H7 (cell line): ENCODE measurements at places on chromosomes 2 and 18.

DNA sequence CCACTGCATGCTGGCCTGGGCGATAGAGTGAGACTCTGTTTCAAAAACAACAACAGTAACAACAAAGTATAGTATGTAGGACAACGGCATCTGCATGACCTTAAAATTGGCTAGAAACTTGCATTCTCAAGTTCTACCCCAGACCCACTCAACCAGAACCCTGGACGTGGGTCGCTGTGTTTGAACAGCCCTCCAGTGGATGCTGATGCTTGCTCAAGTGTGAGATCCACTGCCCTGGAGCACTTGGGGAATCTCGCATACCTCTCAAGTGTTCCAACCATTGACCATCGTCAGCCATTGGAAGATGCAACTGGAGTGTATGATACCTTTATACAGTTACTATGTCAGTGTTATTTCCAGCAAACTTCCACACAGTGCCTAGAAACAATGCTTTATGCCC is 435.9 kb downstream of the DCDC2C start:
- DNase-seq, result no peak

GRCh38 chr2:45888167-45888566 is 236.7 kb downstream of the PRKCE start:
- no peak for DNase-seq

- peak; percentile 60 for DNase-seq
Measured at GRCh38 chr2:238220892-238221521, 17.5 kb upstream of the ILKAP start.

- no peak for DNase-seq
Measured at GRCh38 chr2:189791338-189792042, 7.2 kb downstream of the PMS1 start.

DNA sequence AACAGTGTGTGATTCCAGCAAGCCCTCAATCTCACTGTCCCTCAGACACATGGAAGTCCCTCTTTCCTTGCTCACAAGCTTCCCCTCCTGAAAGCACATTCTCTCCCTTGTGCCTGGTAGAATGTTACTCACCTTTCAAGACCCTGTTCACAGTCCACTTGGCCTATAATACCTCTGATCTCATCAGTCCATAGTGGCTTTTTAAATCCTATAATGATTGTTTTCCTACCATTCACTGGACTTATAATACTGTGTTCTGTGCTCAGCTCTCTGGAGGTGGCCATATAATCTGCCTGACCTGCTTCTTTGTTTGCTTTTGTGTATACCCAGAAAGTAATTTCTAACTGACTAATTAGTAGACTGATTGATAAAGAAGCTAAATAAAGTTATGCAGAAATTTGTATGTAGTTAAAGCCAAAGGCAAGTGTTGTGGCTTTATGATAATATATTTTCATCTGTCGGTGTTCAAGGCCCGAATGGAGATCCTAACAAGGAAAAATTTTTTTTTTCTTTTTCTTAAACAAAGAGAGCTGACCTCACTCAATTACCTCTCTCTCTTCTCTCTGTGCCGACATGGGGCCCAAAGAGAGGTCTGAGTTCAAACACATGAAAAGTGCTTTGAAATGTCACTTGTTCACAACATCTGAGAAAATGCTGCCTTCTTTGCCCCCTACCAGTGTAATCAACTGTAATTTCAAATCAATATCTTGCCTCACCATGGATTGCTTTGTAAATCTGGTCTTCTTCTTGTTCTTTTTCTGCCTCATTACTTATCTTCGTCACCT is 1033.0 kb upstream of the PIK3C3 start:
- DNase-seq, result no peak

GRCh38 chr2:124692707-124693106 is 667.6 kb downstream of the CNTNAP5 start:
- DNase-seq, result no peak

- DNase-seq, result no peak
Measured at GRCh38 chr2:122804494-122804893, 1049.0 kb downstream of the TSN start.
